ENCODE measurements at places on chromosomes 1 and 21.

DNA sequence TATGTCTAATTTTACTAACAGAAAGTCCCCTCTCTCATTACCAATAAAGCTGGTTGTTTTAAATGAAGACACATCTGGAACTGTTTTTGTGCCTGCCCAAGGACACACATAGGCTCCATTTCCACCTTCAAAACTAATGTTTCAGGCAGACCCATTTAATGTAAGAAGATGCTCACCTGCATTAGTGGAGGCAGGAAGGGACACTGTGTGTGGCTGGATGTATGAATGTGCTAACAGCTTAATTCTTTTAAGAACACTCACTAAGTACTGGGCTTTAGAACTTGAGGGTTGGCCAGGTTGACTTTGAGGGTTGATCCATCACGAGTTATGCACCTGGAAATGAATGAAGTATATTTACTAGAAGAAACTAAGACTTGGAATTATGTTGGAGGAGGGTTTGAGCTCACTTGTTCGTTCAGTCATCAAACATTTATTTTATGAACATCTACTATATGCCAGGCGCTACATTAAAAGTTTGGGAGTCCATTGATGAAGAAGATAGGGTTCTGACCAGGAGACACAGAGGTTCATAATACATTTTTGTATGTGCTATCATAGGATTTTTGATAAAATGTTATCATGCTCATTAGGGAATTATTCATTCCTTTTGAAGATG lies 5.4 kb downstream of the JUN start:
- DNase-seq: no peak

- no peak for DNase-seq
These were observed 178.8 kb upstream of the NFIA start for GRCh38 chr1:60903591-60903990.

DNA sequence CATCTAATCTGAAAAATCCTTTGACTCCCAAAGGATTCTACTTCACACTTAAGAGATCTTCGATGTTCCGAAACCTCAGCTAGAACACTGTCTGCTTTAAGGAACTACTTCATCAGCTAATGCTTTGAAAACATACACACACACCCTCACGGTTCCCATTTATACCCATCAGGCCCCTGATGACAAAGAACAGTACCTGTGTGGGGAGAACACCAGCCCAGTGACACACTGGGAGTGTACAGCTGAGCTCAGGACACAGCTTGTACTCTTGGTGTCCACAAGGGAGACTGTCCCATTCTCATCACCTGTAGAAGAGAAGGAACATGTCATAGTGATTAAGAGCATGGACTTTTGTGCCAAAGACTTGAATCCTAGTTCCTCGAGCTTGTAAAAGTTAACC lies 6.6 kb downstream of the WDR77 start:
- DNase-seq: no peak

DNA sequence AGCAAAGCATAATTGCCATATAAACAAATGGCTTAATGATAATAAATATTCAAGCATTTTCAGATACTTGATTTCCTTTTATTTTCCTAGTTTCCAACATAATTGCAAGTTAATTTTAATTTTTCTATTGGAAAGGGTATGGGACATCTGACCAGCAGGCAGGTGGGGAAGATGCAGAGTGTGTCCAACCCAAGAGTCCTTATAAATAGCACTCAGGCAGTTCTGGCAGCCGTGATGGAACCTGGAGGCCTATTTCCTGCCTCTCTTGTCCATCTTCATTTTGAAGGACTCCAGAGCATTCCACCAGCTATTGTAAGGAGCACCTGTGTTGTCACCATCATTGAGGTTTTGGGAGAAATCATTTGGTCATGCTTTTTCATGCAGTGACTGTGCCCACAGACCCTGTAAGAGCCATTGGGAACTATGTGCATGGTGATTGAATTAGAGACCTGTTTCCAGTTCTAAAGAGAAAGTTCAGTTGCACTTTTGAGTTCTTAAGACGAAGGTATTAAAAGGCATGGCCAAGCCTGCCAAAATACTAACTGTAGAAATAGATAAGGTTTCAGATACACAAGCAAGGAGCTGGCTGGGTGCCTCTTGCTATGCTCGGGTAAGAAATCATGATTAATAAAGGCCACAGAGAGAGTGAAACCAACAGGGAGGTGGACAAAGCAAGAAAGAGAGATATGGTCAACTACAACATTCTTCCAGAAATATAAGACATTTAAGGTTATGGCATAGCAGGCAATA lies 92.3 kb downstream of the SPATA46 start:
- no peak for DNase-seq

DNA sequence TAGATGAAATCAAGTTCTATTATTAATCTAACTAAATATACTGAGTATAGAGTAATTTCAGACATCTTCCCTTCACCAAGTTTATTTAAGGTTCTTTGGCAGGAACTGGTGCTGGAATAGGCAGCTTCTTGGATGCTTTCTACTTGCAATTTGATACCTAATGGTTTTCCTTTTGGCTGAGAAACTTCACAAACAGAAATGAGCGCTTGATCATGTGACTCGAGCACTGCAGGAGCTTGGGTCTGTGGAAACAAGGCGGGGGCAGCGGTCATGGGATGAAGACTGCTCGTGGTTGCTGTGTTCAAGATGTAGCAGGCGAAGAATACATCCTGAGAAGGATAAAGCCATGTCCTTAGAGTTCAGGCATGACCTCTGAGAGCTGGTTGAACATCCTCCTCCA lies 136.8 kb downstream of the PTPRC start:
- no peak for DNase-seq

DNA sequence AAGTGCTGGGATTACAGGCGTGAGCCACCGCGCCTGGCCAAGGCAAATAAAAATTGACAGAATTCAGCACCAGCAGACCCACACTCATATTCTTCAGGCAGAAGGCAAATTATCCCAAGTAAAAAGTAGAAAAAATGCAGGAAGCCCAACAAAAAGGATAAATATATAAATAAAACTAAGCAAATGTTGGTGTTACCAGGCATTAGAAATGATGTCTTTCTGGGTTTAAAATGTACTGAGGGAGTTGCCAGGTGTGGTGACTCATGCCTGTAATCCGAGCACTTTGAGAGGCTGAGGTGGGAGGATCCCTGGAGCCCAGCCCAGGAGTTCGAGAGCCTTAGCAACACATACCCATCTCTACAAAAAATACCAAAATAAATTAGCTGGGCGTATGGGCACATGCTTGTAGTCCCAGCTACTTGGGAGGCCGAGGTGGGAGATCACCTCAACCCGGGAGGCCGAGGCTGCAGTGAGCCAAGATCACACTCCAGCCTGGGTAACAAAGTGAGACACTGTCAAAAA lies 6.3 kb downstream of the INTS11 start:
- no peak for DNase-seq

DNA sequence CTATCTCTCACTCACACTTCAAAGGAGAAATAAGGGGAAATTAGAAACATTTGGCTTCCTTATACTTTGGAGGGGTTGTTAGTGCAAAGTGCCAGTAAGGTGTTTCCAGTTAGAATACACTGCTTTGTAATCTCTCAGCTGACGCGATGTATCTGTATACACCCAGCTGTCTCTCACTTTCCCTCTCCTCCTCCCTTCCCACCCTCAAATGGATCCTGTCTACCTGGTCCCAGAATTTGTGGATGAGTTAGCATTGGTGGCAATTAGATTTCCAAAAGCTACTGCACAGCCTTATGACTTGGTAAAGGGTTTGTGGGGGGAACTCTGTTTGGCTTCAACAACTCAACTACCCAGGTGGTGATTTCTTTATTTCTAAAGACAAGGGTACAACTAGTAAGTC lies 10.5 kb downstream of the ATP1B1 start:
- DNase-seq: no peak
